ENCODE measurements at places on chromosomes 16 and 17. TPM values are rescaled to one million over a fixed set of nuclear protein-coding genes. Genes with fewer than 3 reads are reported as not detected.

The CHST4 gene
- total RNA-seq = not detected

The IGFALS gene
- total RNA-seq = not detected

The DPEP2 gene
- total RNA-seq = 8.9 TPM

The TMC8 gene
- total RNA-seq = 0.20 TPM

The CMIP gene
- 10.3 TPM for total RNA-seq

The MT1M gene
- total RNA-seq = 0.99 TPM

The CRISPLD2 gene
- under 0.01 TPM for total RNA-seq

The CCDC78 gene
- total RNA-seq = 0.44 TPM

All from lung microvascular endothelial cell (primary cell).